ENCODE measurements at places on chromosomes 7 and 10.

GRCh38 chr10:93206652-93207051 is 133.0 kb downstream of the CYP26A1 start:
- DNase-seq = no peak

GRCh38 chr10:43938810-43939209 is 290.1 kb upstream of the ZNF32 start:
- DNase-seq = no peak

GRCh38 chr7:146355216-146355615 is 238.6 kb downstream of the CNTNAP2 start:
- DNase-seq = no peak

DNA sequence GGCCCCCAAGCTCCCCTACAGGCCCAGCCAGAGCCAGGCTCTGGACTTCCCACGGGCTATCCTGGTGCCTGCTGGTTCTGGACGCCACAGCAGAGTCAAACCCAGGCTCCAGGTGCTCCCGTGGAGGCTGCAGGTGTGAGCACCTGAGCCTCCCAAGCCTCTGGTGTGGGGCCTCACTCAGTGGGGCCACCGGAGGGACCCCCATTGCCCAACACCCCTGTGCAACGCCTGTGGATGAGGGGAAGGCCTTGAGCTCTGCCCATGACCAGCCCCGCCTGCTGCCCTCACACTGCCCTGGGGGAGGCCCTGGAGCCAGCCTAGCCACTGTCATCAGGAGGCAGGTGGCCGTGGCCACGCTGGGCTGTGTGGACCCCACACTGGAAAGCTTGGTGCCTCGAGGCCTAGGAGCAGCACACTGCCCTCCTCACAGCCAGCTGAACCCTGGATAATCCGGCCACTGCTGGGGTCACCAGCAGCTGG is 229.3 kb downstream of the MAD1L1 start:
- DNase-seq = no peak

DNA sequence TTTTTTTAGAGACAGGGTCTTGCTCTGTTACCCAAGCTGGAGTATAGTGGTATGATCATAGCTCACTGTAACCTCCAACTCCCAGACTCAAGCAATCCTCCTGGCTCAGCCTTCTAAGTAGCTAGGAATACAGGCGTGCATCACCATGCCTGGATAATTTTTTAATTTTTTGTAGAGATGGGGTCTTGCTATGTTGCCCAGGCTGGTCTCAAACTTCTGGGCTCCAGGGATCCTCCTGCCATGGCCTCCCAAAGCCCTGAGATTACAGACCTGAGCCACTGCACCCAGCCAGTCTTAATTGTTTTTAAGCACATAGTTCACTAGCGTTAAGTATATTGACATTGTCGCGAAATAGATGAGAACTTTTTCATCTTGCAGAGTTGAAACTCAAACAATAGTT is 2.0 kb downstream of the SUPV3L1 start:
- DNase-seq = no peak

DNA sequence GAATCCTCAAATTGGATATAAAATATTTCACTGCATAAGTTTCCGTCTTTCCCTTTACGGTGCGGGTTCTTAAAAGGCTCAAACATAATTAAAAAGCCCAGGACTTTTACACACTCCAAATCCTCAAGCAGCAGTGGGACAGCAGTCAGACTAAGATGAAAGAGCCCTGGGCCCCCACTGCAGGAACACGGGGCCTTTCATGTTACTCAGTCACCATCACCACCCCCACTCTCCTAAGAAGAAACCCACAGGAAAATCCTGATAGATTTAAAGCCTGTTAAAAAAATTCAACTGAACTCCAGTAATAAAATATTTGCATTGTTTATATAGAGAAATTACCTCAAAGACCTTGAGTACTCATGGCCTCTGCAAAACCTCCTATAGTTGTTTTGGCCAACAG is 74.0 kb upstream of the TRIL start:
- DNase-seq = no peak

- DNase-seq = no peak
Measured at GRCh38 chr10:88800152-88801125, 2.1 kb upstream of the LIPM start.

GRCh38 chr10:9051328-9051974 is 997.0 kb downstream of the GATA3 start:
- no peak for DNase-seq

Data from germinal center (tissue), 1 donor.